ENCODE measurements at places on chromosomes 1 and 21.

- no peak for DNase-seq
Measured at GRCh38 chr1:214123061-214123784, 135.4 kb downstream of the PROX1 start.

GRCh38 chr1:228345201-228345930 is 61.3 kb downstream of the TRIM11 start:
- no peak for DNase-seq

DNA sequence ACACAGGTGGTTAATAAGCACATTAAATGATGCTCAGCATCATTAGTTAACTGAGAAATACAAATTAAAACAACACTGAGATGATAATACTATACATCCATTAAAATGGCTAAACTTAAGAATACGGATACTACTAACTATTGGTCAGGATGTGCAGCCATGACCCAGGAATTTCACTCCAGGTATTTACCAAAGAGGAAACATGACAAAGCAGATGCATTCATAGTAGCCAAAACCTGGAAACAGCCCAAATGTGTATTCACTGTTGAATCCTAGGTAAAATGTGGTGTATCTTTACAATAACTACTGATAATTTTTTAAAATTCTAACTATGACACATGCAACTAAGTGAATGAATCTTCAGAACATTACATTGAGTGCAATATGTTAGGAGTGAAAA is 73.0 kb downstream of the PTPRC start:
- DNase-seq = no peak

DNA sequence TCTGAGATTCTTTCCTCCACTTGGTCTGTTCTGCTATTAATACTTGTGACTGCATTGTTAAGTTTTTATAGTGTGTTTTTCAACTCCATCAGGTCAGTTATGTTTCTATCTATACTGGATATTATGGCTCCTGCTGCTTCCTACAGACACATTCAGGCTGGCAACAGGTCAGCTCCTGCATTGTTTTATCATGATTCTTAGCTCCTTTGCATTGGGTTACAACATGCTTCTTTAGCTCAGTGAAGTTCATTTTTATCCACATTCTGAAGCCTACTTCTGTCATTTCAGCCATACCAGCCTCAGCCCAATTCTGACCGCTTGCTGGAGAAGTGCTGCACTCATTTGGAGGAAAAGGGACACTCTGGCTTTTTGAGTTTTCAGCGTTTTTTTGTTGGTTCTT is 37.3 kb upstream of the F3 start:
- no peak for DNase-seq

- no peak for DNase-seq
Measured at GRCh38 chr1:161723459-161724141, 2.3 kb downstream of the FCRLB start.

GRCh38 chr1:56397409-56397808 is 182.0 kb downstream of the PLPP3 start:
- DNase-seq = no peak

DNA sequence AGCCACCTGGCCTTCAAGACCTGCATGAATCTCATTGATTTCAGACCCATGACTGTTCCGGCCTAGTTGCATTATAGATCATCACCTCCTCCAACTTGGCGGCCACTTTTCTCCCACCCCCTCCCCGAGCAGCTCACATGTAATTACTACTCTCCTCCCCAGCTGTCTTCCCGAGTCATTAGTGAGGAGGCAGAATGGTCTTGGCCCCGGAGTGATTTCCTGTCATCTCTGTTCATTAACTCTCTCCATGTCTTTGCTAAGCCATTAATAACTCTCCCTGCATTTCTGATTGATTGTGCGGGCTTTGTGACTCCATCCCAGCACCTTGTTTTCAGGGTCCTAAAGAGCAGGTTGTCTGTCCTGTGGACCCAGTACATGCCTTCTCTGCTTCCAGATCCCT is 75.6 kb upstream of the CNTN2 start:
- DNase-seq = no peak

DNA sequence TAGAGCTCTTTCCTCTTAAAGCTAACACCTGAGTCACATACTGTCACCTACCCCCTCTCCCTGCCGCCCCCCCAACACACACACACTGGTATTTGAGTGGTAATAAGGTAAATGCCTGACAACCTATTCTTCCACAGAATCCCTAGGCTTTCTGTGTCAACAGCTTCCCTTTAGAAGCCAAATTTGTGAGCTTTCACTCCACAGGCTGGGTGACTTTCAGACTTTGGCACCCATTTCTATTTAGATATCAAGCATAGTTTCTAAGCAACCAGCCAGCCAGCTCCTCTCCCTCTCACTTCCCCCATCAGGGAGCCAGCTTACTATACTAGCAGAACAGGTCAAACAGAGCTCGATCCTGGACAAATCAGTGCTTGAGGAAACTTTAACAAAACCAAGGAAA is 3.2 kb upstream of the C1orf74 start:
- DNase-seq = no peak

GRCh38 chr1:8204826-8205225 is 113.1 kb upstream of the SLC45A1 start:
- no peak for DNase-seq

DNA sequence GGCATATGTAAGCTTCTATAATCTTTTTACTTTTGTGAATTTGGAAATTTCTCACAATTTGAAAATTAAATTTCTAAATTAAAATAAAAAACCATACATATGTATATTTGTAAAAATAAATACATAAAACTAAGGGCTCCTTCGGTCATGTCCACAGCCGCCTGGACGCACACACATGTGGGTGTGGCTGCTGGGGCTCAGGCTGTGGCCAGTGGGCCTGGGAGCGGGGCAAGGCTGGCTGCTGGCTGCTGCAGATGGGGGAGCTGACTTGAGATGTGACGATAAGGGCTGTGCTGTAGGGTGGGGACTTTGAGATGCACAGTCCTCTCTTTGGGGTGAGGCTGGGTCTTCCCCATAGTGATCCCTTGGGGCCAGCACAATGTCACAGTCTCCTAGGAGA is 4.8 kb downstream of the RER1 start:
- DNase-seq = no peak
